ENCODE measurements at places on chromosomes 5 and 9.
A peak's percentile ranks its signal among the peaks of the same experiment; 100 is the strongest.

DNA sequence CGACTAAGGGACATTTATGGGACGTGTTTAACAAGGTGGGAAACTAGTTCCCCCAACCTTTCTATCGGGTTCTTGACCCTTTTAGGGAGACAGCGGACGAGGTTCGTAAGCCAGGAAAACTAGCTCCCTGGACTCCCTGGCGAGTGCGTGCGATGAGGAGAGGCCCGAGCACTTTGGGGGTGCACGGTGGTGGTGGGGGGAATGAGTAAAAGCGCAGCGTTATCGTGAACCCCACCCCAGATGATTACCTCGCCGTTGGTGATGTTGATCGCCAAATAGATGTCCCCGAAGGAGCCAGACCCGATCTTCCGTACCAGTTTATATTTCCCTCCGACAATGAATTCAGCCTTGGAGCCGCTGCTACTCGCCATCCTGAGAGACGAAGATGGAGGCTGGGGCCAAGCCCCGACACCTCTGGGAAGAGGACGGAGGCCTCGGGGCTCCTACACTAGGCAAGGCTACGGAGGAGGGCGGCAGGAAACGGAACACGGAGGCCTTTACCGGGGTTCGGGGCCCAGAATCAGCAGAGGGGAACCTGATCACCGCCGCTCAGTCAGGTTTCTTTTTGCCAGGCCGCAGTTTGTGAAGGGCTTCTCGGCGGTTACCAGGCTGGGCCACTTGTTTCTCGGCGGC is 529 bp downstream of the CSNK1A1 start:
- DNase-seq = peak; percentile 21

- no peak for DNase-seq
These were observed 69.7 kb downstream of the GHR start for GRCh38 chr5:42492974-42493373.

DNA sequence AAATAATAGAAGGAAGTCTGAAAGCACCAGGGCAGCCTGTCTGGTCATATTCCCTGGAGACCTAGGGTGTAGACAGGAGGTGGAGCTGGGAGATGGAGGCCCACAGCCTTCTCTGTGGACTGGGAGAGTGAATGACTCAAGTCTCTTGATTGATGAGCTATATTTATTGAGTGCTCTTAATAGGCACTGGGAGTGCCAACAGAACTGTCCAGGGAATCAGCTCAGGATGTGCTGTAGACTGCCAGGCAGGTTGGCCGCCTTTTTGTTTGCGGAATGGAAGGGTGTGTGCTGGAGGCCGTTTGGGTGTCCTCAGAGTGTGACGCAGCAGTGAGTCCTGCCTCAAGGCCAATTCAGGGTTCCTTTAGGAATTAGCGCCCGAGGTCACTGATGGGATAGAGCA is 33.4 kb upstream of the POMT1 start:
- no peak for DNase-seq

- DNase-seq = no peak
These were observed 1.5 kb downstream of the IGFBPL1 start for GRCh38 chr9:38422555-38423260.

- DNase-seq = no peak
These were observed 6.3 kb downstream of the QSOX2 start for GRCh38 chr9:136239135-136239982.

- DNase-seq = peak; percentile 9
These were observed 7.3 kb upstream of the SPARC start for GRCh38 chr5:151694035-151694485.

DNA sequence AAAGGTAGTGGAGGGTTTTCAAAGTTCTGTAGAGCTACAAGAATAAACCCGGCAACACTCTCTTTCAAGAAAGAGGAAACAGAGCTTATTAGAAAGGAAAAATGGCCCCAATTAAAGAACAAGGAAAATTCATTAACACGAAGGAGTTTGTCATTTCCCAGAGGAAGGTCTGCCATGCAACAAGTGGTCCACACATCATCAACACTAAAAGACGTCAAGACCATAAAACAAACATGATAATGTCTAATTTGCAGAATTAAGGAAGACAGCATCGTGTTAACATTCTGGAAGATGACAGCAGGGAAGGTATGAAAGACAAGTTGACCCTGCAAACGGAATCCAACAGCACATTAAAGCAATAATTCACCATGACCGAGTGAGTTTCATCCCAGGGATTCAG is 28.6 kb upstream of the NRARP start:
- no peak for DNase-seq

DNA sequence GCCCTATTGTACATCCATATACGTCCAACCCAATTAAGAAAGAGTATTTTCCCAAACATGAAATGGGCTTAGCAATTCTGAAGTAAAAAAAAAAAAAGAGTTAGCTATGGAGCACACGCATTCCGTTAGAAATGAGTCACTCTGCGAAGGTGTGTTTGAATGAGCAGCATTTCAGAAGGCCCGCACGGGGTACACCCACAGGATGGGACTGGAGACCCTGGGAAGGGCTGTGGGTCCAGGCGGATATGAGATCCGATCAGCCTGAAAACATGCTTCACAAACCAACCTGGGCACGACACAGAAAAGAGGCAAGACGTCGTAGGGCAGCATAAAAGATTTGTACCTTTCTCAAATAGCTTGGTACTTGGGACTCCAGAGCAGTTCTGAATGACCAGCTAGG is 173.9 kb upstream of the KLF9 start:
- peak; percentile 37 for DNase-seq

All from EH (cell line).